ENCODE measurements at places on chromosomes 16 and 17.

DNA sequence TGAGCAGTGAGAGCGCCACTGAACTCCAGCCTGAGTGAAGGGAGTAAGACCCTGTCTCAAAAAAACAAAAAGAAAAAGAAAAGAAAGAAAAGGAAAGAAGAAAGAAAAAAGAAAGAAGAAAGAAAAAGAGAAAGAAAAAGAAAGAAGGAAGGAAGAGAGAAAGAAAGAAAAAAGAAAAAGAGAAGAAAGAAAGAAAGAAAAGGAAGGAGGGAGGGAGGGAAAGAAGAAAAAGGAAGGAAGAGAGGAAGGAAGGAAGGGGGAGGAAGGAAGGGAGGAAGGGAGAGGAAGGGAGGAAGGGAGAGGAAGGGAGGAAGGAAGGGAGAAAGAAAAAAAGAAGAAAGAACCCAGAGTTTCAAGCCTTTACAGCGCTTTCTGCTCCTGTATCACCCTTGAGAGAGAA is 19.1 kb downstream of the GINS3 start:
- no peak for DNase-seq

DNA sequence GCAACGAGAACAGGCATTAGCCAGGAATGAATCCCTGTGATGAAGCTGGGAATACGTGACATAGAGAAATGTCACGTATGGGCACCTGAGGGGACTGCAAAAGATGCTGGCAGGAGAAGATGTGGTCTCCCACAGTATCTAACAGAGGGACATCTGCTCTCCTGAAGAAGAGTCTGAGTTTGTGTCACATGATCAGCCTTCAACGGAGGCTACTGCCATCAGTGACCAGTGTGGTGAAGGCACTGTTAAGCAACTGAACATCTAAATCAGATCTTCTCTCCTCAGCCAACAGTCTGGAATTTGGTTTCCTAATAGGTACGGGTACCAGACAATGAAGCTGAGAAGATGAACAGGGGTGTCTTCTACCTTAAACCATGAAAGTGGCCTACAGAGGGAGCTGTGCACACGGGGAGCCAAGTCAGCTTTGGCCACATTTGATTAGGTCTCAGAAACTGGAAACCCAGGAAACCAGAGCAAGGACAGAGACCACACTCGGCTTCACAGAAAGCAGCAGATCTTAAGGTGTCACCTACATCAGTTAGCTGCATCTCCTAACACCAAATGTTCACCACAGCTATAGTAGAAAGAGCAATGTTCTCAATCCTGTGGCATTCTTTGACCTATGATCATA is 41.8 kb downstream of the BRD7 start:
- DNase-seq = no peak

DNA sequence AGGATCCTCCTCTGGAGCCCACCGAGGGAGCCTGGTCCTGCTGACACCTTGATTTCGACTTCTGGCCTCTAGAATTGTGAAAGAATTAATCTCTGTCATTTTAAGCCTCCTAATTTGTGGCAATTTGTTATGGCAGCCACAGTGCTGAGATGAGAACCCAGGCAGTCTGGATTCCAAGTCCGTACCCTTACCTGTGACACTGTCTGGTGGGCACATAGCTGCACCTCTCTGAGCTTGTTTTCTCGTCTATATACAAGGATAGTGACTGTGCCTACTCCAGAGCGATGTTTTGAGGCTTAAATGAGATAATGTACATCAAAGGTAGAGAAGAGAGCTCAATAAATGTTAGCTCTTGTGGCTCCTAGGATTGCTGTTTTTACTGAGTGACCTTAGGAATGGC is 128.4 kb upstream of the MPHOSPH6 start:
- DNase-seq = no peak

DNA sequence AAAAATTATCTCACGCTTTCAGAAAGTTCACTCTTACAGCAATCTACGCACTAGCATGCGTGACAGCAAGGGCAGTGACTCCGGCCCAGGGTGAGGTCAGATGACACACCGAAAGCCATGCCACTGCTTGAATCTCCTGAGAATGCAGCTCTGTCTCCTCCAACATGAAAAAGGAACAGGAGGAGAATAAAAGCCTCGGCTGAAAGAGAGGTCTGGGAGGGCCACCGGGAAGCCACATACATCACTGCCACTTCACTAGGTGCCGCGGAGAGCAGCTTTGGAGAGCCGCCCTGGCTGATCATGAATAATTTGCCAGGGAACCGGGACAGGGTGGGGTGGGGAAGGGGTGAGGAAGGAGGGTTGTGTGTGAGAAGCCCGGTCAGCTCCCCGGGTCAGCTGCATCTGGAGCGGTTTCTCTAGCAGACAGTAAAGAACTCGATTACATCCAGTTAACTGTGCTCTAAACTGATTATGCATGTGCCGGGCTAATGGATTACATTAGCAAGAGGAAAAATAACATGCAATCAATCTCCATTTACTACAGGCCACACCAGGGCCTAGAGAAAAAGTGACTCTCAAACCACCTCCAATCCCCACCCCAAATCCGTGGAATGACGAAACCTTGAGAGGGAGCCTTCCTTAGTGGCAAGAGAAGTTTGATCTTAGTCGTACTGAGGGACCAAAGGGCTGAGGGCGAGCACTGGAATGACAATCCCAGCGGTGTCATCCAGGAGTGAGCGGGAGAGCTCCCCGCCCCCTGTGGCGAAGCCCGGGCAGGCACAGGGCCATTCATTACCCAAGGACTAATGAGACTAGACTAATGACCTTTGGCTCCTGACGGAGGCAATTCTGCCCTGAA is 100.3 kb downstream of the ZFHX3 start:
- DNase-seq = no peak

- DNase-seq = no peak
These were observed 90.8 kb downstream of the TBC1D16 start for GRCh38 chr17:79944821-79945391.

DNA sequence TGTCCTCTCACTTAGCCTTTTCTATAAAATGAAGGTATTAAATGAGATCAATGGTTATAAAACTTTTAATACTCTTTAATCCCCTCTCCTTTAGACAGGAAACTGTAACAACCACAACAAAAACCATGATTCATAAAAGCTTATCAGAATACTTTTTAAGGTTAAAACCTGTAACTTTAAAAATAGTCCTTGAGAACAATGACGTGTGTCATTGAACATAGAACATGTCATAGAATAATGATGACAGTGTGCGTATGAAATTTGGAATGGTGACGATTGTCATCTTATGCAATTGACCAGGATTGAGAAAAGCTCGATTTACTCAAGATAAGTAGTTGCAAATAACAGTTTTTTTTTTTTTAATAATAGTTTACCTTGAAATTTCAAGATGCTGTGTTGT is 94.1 kb downstream of the PLCG2 start:
- no peak for DNase-seq

DNA sequence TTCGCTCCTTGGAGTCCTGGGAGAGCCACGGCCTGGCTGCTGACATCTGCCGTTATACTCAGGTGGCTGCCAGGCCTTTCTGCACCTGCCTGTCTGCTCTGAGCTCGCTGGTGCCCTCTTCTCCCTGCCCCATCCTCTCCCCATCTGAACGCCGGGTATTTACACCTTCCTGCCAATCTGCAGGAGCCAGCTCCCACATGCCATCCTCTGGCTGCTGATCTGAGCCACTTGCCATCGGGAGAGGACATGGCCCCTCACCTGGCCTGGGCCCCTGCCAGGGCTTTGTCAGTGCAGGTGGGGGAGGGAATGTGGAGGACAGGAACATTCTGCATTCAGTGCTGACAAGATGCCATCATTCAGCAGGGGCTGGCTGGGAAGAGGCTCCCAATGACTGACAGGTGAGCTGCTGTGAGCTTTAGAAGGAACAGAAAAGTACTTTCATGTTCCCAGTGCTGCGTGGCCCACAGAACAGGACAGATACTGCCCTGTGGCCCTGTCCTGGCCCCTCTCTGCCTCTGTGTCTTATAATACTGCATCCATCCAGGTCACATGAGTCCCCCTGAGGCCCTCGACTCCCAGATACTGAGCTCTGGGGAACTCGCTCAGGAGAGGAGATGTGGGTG is 96.3 kb upstream of the ZNF469 start:
- DNase-seq = no peak

DNA sequence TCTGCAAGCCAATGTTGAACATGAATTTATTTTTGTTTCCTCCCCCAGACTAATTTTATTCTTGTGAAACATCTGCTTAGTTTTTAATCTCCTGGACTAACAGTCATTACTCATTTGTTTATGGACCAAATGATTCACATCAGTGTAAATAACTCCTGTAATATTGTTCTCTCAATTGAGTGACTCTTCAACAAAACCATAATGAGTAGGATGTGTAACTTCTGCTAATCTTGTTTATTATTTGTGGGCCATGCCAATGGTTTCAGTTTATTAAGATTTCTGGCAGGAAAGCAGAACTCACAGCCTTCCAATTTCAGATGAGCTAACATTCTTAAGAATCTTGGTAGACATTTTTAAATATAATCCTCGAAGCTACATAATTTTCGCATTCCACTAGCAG is 1216.3 kb upstream of the GOT2 start:
- DNase-seq = peak; percentile 8

GRCh38 chr17:67080804-67081203 is 36.5 kb downstream of the CACNG1 start:
- no peak for DNase-seq

GRCh38 chr17:60167065-60167741 is 17.4 kb downstream of the CA4 start:
- DNase-seq = no peak

All from right renal cortex interstitium (tissue), 3 donors.